Uterus (tissue), 4 donors: ENCODE measurements at places on chromosomes 11 and 22.

DNA sequence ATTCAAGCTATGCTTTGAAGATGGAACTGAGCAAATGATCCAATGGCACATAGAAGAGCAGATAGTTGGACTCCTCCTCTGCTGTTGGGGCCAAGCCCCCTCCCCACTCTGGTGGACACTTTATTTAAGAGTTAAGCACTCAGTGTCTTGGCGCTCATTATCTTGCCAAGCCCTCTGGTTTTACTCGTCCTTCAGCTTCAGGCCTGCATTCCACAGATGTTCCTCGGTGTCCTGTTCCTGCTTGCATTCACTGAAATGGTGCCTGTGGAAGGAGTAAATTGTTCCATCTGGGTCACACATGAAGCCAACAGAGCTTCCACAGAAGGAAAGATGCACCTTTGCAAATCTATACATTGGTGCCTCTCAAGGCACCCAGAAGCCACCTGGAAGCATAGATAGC, 26.1 kb downstream of the MAML2 start:
- DNase-seq = no peak

GRCh38 chr11:83681906-83682610, 395.9 kb upstream of the CCDC90B start:
- no peak for DNase-seq

GRCh38 chr11:130705670-130706421, 210.4 kb downstream of the SNX19 start:
- no peak for DNase-seq

DNA sequence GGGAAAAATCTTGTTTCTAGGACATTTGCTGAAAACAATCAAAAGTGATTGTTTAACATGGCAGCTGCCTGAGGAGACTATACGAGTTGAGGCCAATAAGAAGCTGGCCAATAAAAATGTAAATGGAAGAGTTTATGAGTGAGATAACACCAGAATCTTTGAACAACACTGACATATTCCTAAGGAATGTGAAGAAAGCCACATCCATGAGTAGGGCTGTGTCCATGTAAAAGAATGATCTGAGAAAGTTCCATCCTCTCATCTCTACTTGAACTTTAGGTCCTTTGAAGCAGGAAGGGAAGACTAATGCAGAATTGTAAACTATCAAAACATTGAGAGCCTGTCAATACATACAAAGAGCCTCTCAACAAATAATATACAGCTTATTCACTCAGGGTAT, 6.9 kb upstream of the CHORDC1 start:
- no peak for DNase-seq

- no peak for DNase-seq
These were observed 13.3 kb downstream of the ZW10 start for GRCh38 chr11:113760241-113760640.
